ENCODE measurements at places on chromosomes 5 and 9. TPM values are rescaled to one million over a fixed set of nuclear protein-coding genes. Genes with fewer than 3 reads are reported as not detected.

- H3K27me3 ChIP-seq, result no peaks in the 10 kb centered on the region
- no peaks in the 10 kb centered on the region for H3K4me1 ChIP-seq
- H3K4me3 ChIP-seq, result no peak overlapping the region
- no peak overlapping the region for H3K27ac ChIP-seq
- DNase-seq, result no peak
Measured at GRCh38 chr5:2203774-2204173, 321.0 kb upstream of the IRX4 start.

DNA sequence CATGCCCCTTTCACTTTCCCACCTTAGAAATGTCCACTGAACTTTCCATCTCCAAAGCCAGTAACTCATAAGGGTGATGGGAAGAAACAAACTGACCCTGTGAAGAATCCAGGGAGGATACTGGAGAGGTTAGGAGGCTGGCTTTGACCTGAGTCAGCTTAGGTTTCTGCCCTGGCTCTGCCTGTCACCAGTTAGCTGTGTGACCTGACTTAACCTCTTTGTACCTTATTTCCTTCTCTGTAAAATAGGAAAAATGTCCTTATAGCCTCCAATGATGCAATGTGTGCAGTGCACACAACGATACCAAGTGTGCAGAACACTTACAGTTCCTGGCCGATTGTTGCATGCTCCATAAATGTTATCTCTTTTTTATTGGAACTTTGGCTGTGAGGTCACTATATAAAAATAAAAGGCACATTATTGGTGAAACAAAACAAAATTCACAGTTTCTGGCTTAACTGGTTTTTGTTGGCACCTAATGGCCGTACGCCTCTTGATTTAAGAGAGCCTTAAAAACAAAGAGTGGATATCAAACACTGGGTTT is 37.8 kb downstream of the GABRP start:
- H3K27ac ChIP-seq, result no peak overlapping the region
- H3K27me3 ChIP-seq, result no peaks in the 10 kb centered on the region
- no peaks in the 10 kb centered on the region for H3K36me3 ChIP-seq
- DNase-seq, result no peak
- no peaks in the 10 kb centered on the region for H3K4me1 ChIP-seq

Gene NDST1
- 321 TPM for total RNA-seq

Gene SHB
- total RNA-seq, result 54.5 TPM

DNA sequence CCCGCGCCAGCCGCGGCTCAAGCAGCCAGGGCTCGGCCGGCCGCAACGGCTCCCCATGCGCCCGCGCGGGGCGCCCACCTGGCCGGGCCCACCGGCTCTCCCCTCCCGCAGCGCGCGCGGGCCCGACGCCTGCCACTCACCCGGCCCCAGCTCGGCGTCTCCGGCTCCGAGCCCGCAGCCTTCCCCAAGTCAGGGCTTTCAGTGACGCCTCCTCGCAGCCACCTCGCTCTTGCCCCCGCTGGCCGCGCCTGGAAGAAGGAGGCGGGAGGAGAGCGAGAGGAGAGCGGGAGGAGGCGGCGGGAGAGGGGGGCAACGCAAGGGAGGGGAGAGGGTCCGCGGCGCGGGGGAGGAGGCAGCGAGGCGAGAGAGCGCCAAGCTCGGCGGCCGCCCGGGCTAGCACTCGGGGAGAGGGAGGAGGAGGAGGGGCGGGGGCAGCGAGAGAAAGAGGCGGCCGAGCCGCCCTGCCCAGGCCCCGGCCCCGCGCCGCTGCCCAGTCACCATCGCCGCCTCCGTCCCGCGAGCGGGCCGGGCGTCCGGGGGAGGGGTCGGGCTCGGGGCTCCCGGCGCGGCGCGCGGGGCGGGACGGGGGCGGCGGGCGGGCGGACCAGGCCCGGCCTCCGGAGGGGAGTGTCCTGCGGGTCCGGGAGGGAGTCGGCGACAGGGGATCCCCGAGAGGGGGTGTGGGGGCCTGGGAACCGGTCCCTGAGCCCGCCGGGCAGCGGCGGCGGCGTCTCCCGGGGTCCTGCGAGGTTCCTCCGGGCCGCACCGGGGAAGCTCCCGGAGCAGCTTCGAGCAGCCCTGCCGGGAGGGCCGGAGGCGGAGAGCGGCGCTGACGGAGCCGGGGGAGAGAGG is at the start of gene LHFPL2:
TSS of gene LHFPL2 (minus strand) at position 414 of the 852 bp plus-strand sequence. CDS start 138,559 bp downstream, outside the sequence.
- peak within 1 kb of the TSS; percentile 88 for H3K27ac ChIP-seq
- peaks cover 3% of the 10 kb centered on the region for H3K36me3 ChIP-seq
- H3K4me3 ChIP-seq, result peak within 1 kb of the TSS; percentile 86
- DNase-seq, result peak; percentile 56

DNA sequence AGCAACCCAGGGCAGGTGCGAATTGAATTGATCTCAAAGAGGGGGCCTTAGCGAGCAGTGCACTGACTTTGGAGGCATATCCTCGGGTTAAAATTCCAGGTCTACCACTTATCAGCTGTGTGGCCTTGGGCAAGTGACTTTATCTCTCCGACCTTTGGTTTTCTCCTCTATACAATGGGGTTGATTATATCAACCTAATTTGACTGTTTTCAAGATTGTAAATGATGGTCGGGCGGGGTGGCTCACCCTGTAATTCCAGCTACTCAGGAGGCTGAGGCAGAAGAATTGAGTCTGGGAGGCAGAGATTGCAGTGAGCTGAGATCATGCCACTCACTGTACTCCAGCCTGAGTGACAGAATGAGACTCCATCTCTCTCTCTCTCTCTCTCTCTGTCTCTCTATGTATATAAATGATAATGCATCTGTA is 18.7 kb downstream of the SPRY4 start:
- H3K36me3 ChIP-seq, result peaks cover 12% of the 10 kb centered on the region
- no peak for DNase-seq
- no peak overlapping the region for H3K27ac ChIP-seq
- no peaks in the 10 kb centered on the region for H3K27me3 ChIP-seq
- no peak overlapping the region for H3K4me3 ChIP-seq
- H3K4me1 ChIP-seq, result peaks cover 18% of the 10 kb centered on the region
